ENCODE measurements at places on chromosomes 2 and 18.

DNA sequence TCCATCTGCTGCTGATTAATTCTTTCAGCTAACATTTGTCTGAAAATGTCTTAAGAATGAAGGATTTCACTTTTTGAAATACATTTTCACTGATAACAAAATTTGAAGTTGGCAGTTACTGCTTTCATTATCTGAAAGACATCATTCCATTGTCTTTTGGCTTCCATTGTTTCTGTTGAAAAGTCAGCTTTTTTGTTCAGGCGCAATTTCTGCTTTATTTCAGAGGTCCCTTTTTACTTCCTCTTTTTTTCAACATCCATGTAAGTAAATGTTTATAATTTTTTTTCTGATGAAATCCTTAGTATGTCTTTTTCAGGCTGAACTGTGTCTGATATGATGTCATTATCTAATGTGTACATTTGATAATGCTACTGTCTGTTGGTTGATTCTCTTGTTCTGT, 184.2 kb downstream of the RND3 start:
- no peak for DNase-seq

- no peak for DNase-seq
Measured at GRCh38 chr2:37869304-37869703, 55.8 kb upstream of the RMDN2 start.

DNA sequence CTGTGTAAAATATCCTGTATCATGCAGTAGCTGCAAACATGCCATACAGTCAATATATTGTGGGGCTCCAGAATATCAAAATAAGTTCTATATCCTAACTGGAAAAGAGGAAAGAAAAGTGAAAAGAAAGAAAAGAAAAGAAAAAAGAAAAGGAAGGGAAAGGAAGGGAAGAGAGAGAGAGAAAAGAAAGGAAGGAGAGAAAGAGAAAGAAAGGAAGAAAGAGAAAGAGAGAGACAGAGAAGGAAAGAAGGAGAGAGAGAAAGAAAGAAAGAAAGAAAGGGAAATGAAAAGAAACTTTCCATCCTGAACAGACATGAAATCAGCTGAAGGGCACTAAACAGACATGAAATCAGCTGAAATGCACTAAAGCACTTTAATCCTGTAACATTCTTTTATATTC, 288.4 kb upstream of the NCKAP5 start:
- no peak for DNase-seq

DNA sequence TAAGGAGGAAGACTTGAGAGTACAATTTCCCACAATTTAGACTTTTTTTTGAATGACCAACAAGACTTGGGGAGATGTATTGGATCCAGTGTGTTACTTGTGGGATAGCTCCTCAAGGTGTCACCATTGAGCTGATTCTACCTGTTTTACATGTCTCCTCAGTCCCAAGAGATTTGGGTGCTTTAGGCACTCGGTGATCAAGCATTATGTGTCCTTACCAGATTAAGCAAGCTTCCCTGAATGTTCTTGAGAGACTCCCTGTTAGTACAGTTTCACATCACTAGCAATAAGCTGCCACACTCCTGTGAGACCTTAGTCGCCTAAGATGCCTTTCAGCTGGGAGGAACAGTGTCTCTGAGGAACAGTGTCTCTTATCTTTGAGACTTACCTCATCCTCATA, 384.3 kb upstream of the SYT4 start:
- no peak for DNase-seq

DNA sequence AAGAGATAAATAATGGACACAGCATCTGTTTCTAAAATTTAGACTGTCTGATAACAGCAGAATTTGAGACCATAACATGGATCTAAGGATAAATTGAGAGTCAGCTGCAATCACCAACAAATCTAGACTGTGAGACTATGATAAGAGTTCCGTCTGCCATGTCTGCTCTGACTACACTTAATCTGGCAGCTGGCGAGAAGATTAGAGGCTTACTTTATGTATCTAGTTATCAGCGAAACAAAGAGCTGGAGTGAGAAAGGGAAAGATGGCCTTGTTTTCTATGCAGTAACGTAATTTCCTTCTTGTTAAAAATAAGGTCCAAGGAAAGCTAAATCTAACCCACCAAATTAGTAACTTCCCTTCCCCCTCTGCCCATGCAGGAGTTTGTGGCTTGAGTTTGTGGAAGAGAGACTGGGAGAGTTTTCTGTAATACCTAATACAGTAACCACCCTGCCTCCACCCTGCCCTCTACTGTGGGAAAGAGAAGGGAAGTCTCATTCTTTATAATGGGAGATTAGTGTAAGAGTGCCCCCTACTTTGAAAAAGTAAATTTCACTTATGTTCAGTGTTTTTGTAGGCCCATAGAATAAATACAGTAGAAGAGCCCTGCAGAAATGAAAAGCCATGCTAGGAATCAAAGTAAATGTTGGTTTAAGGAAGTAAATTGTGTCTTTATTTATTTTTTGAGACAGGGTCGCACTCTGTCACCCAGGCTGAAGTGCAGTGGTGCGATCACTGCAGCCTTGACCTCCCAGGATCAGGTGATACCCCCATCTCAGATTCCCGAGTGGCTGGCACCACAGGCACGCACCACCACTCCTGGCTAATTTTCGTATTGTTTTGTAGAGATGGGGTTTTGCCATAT, 27.5 kb downstream of the EML4 start:
- peak; percentile 44 for DNase-seq

DNA sequence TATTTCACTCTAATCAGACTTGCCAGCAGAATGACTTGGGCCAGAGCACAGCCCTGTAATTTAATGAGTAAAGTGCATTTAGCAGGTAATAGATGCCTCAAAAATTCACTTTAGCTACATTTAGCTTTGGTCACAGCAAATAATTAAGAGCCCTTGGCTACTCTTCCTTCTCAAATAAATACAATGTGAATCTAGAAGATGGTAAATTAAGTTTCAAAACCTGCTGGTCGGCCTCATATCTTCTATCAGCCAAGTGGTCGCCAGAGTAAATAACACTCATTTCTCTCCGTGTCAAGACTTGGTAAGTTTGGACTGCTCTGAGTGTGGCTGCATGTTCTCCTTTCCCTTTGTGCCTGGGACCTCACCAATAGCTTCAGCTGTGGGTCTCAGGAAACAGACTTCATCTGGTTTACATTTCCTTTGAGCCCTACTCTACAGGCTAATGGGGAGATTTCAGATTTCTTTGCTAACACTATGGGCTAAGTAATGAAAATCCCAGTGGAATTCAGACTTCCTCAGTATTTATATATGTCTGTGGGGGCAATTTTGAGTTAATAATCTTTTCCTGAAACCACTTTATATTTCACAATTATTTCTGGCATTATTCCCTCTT, 375.8 kb downstream of the RBM43 start:
- no peak for DNase-seq

GRCh38 chr2:31762085-31762484, 181.3 kb upstream of the SRD5A2 start:
- no peak for DNase-seq

DNA sequence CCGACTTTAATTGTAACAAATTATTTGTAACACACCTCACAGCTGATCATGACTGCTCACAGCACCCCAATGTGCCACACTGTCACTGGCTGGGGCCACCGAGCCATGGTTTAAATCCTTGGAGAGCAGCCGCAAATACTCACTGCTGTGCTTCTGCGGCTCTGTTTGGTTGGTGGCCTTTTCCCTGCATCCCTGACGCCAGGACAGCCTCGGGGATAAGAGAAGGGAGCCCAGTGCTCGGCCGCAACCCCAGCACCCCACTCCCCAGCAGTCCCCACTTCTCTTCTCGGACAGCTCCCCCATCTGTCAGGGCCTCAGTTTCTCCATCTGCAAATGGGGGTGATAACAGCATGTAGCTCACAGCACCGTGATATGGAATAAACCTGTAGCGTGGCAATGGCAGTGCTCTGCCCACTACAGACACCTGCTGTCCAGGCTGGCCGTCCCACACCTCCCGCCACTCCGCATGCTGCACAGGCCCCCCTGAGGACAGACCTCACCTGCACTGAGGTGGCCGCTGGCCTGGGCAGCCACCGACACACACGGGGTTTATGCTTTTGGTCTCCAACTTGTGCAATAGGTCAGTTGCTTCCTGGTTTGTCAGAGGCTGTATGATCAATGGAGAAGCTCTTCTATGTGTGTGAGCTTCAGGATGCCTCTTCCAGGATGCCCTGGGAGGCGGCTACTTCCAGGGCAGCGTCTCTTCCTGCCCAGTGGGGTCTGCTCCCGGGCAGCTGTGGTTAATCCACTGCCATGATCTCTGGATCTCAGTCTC, 87.1 kb downstream of the NDUFA10 start:
- DNase-seq = no peak

DNA sequence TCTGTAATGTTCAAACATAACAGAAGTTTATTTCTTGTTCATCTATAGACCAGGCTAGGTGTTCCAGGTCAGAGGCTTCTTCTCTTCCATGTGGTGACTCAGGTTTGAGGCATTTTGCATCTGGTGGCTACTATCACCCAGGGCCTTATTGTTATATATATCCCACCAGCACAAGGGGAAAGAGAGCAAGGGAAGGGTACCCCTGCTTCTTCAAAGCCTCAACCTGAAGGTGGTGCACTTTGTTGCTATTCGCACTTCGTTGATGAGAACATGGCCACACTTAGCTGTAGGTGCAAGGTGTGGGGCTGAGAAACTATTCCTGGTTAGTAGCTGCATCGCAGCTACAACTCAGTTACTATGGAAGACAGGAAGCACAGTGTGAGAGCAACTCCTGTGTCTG, 27.4 kb upstream of the SLC3A1 start:
- DNase-seq = no peak

DNA sequence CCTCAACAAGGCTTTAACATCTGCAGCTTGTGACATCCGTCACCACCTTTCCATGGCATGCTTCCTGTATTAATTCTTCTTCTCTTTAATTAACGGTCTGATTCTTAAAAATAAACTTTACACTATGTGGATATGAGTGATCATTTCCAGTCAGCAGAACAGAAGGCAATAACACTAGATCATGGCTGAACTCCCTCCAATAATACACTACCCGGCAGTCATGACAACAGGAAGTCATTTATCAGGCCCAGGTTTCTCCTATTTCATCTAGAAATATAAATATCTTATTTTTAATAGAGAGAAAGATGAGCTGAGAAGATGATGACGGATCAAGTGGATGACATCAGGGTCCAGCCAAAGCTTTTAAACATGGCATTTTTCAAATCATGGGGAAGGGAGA, 792.2 kb downstream of the SLC4A3 start:
- no peak for DNase-seq

GRCh38 chr2:38207168-38207567, 131.2 kb upstream of the CYP1B1 start:
- DNase-seq = no peak

DNA sequence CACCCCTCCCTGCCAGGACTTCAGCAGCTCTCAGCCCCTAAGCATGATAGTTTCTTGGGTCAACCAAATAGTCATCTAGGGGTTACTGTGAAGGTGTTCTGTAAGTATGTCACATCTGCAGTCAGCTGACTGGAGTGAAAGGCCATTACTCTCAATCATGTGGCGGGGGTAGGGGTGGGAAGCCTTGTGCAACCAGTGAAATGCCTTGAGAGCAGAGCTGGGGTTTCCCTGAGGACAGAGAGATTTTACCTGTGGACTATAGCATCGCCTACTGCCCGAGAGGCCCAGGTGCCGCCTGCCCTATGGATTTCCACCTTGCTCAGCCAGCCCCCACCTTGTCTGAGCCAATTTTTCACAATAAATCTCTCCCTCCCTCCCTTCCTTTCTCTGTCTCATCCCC, 20.9 kb upstream of the KLF11 start:
- no peak for DNase-seq

GRCh38 chr2:78093436-78093835, 571.3 kb upstream of the LRRTM4 start:
- no peak for DNase-seq

DNA sequence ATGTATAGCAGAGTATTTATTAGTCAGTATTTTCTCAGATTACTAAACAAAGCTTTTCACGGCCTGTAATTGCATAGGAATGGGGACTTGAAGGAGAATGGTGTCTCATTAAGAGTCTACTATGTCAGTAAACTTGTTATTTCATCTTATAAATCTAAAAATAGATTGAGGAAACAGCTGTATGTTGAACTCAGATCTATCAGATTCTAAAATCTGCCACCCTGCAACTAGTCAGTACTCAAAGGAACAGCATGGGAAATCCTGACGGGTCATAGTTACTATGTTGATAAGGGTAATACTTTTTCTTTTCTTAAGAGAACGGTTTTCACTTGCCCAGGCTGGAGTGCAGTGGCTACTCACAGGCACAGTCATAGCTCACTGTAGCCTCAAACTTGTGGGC, 70.2 kb upstream of the EMILIN2 start:
- DNase-seq = no peak

GRCh38 chr18:5951515-5952091, 56.3 kb upstream of the TMEM200C start:
- DNase-seq = no peak

DNA sequence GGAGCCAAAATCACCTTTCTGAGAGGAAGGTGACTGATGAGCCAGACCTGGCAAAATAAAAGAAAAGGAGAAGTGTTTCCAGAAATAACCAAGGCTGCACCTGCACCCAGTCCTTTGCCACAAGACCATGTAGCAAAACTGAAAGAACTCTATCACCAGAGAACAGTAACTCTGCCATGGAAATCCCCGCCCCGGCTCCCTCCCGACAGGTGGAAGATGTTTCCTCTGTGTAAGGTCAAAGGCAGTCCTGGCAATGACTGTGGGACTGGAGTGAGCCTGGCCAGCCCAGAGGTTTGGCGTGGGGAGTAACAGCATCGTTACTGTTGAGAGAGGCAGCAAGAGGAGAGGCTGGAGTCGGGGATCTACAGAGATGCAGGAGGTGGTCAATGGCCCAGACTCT, 42.3 kb downstream of the SPRED2 start:
- peak; percentile 64 for DNase-seq

DNA sequence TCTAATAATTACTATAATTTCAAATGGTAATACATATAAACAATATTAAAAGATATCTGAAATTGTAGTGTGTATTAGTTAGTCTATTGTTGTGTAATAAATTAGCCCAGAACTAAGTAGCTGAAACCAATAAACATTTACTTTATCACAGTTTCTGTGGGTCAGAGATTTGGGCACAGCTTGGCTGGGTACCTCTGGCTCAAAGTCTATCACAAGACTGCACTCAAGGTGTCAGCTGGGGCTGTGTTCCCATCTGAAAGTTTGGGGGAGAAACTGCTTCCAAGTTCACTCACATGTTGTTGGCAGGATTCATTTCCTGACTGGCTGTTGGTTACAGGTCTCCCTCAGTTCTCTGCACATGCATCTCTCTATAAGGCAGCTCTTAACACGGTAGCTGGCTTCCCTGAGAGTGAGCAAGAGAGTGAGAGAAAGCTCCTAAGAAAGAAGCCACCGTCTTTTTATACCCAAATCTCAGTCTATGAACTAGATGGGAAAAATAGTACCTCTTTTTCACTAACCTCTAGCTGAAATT, 25.6 kb upstream of the WIPF1 start:
- no peak for DNase-seq

GRCh38 chr2:235045336-235045972, 93.6 kb downstream of the SH3BP4 start:
- peak; percentile 48 for DNase-seq

GRCh38 chr2:239554766-239555570, 154.1 kb upstream of the HDAC4 start:
- no peak for DNase-seq

DNA sequence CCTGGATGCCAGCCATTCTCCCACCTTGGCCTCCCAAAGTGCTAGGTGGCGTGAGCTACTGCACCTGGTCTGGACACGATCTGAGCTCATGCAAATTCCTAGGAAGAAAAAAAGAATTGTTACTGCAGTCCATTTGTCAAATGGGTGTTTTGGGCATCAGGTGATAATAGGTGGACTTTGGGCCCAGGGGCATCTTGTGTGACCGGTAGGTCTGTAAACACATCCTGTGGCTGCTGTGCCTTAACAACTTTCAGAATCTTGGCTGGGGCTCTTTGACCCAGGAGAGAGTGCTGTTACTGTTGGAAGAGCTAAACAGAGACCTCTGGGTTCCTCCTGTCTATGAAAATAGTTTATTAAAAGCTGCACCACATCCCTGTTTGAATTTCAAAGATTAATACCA, 34.9 kb upstream of the TFCP2L1 start:
- no peak for DNase-seq
